Gastroesophageal sphincter (tissue), 4 donors: ENCODE measurements at places on chromosomes 11 and 22. TPM values are rescaled to one million over a fixed set of nuclear protein-coding genes. Genes with fewer than 3 reads are reported as not detected.

DNA sequence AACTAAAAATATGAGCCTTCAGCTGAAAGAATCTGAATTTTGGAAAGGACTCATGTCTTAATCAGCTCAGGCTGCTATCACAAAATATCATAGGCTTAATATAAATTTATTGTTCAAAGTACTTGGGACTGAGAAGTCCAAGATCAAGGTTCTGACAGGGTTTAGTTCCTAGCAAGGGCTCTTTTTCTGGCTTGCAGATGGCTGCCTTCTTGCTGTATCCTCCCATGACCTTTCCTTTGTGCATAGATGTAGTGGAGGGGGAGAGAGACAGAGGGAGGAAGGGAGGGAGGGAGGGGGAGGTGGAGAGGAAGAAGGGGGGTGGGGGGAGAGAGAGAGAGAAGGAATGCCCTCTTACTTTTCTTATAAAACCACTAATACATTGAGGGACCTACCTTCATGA, 306.8 kb upstream of the DDI1 start:
- ATAC-seq: no peak

DNA sequence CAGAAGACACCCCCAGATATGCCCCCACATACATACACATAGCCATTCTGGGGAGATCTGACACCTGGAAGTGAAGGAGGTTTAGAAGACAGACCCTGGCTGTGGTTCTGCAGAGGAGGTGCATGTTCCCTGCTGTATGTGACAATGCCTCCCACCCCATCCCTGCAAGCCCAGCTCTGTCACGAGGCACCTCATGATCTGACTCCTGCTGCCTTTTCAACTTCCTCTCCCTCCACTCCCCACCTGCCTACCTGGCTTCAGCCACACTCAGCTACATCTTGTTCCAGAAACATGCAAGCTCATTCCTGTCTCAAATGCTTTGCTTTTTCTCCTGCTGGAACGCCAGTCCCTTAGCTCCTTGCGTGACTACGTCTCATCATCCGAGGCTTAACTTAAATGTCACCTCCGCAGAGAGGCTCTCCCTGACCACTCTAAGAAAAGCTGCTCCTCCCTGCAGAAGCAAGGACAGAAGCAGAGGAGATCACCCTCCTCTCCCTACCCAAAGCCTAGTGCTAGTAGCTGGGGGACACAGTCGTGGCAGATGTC, 114.5 kb downstream of the FEZ1 start:
- ATAC-seq: no peak

DNA sequence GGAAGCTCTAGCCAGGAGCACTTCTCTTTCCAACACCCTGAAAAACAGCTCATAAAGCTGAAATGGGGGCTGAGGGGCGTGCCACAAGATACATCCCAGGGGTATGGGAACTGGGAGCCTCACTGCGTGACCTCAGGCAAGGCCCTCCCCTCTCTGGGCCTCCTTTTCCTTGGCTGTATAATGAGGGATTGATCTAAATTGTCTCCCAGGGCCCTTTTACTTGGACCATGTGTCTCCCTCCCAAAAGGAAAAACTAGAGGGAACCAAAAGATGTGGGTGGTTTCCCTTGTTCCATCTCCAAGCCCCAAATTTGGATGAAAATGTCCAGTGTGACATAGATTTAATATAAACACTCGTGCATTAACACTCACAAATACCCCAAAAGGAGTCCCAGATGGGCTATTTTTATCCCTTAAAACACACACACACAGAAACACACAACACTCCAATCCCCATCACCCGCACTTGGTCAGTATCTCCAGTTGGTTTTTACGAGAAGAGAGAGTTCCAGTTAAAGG, 25.9 kb upstream of the SMTN start:
- ATAC-seq: no peak

Gene OR8J1
- not detected for total RNA-seq

- peak; percentile 69 for ATAC-seq
These were observed 2.4 kb upstream of the LRP4 start for GRCh38 chr11:46920755-46921154.

DNA sequence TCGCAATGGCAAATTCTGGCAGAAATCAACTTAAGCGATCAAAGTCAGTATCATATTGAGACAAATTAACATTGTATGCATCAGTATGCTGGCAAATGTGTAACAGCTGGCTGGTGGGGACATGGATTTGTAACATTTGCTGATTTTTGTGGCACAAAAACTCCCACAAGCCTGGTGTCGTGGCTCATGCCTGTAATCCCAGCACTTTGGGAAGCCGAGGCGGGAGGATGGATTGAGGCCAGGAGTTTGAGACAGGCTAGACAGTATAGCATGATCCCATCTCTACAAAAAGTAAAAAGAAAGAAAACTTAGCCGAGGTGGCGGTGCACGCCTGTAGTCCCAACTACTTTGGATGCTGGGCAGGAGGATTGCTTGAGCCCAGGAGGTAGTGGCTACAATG, 17.6 kb upstream of the HDHD5 start:
- no peak for ATAC-seq

Gene OR51V1
- not detected for total RNA-seq

- no peak for ATAC-seq
These were observed 22.6 kb upstream of the E2F8 start for GRCh38 chr11:19263333-19263732.

Gene SCARF2
- 18.0 TPM for total RNA-seq

- ATAC-seq: no peak
These were observed 140.3 kb downstream of the CRYBB2 start for GRCh38 chr22:25359601-25360261.

Gene NRXN2
- 4.8 TPM for total RNA-seq

- no peak for ATAC-seq
These were observed 192.6 kb upstream of the PITPNB start for GRCh38 chr22:28111501-28112189.

Gene SPTBN2
- 19.5 TPM for total RNA-seq

GRCh38 chr11:42816471-42816870, 495.3 kb upstream of the API5 start:
- ATAC-seq: no peak

DNA sequence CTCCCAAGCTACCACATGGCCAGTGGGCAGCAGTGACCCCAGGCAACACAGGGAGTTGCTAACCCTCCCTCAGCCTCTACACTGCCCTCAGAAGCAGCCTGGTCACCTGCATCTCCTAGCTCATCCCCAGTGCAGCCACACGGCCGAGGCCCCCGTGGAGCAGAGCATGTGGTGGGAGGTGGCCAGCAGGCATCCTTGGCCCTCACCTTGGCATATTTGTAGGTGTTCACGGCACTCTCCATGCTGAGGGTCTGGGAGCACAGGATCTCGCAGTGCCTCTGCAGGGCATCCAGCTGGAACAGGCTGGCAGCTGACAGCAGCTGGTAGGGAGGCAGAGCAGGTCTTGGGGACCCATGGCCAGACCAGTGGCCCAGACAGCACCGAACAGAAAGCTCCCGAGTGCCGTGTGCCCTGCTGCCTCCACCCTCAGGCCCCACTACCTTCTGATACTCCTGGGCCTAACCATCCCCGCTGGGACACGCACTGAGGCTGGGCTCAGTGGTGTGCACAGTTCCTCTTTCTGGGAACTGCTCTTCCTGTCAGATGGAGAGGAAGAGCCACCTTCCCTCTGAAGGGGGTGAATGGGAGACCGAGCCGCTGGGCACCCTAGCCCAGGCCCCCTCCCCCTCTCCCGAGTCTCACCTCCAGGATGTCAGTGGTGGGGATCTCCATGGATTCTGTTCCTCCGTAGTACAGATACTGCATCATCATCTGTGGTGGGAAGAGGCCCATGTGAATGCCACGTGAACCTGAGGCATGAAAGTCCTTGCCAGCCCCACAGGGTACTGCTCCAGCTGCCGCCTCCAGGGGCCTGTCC, 48.8 kb downstream of the NAT10 start:
- ATAC-seq: no peak

Gene SMC1B
- total RNA-seq: not detected

GRCh38 chr11:1876361-1877063, 15.2 kb downstream of the PRR33 start:
- peak; percentile 14 for ATAC-seq

GRCh38 chr11:61602775-61603569, 22.1 kb upstream of the SYT7 start:
- ATAC-seq: peak; percentile 92

Gene MPPED1
- 0.13 TPM for total RNA-seq

- no peak for ATAC-seq
These were observed 10.9 kb downstream of the FAM76B start for GRCh38 chr11:95778699-95779098.

GRCh38 chr11:45777127-45777969, 27.6 kb upstream of the SLC35C1 start:
- ATAC-seq: no peak

GRCh38 chr22:48143856-48144255, 1381.4 kb downstream of the TBC1D22A start:
- ATAC-seq: no peak

DNA sequence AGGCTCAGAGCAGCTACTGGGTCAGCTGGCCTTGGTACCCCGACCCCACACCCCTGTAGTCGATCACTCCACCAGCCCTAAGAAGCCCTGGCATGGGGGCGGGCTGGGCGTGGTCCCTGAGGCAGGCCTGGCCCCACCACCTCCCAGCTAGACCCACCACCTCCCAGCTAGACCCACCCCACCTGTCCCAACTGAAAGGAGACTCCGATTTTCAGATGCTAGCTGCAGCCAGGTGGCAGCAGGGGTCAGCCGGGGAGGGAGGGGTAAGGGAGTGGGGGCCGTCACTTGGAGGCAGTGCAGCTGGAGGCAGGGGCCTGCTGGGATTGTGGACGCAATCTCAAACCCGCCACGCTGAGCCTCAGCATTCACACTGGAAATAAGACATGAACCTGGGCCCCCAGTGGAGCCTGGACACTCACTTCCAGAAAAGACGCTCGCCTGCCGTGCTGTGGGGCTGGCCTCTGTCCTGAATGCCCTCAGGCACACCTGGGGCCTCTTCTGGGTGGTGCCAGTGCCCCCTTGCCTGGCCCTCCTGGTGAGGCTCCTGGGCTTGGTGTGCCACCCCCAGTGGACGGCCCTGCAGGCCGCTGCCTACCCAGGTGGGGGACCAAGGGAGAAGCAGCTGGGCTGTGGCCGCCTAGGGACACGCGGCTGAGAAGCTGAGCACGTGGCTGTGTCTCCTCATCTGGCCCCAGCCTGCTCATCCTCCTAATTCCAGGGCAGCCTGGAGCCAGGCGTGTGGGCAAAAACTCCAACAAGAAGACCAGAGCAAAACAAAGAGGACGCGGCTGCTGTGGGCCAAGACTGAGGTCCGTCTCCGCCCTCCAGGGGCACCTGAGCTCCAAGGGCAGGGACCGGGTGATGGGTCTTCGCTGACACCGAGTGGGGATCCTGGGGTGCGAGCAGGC, 26.7 kb downstream of the OSBPL5 start:
- no peak for ATAC-seq

- no peak for ATAC-seq
These were observed 37.1 kb upstream of the PPP6R3 start for GRCh38 chr11:68423481-68423880.

DNA sequence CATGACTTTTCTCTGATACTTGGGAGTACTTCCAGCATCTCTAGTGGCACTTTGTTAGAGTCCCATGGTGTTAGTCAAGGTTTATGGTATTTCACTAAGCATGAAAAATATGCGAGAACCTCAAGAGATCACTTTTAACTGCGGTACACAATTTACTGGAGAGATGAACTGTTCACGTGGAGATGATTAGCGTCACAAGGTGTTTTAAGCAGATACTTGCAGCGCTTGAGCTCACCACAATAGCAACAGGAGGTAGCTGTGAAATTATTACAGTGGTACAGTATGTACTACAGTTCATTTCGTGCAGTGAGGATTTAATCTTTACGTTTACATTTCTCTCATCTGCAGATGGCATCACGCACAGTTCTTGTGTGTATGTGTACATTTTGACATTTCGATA, 4.5 kb downstream of the PARVA start:
- ATAC-seq: no peak
